CD4-positive, alpha-beta memory T cell (primary cell): ENCODE measurements at places on chromosomes 13 and 19.

DNA sequence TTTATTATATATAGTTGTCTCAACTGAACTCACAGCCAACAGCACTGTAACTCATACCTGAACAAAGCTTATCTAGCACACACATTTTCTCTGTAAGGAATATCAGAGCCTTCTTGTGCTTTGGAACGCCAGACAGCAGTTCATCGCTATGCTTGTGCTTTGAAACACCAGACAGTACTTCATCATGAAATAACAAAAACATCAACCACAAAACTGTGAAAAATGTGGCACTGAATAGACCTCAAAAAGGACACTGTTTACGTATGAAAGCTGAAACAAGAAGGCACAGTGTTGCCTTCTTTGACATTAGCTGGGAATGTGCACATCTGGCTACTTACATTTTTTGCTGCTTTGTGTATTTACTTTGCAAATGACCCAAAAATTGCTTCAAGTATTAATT lies 160.2 kb downstream of the PDS5B start:
- DNase-seq = no peak

GRCh38 chr13:26508885-26509284 lies 48.6 kb upstream of the WASF3 start:
- no peak for DNase-seq

GRCh38 chr13:37615276-37615675 lies 16.7 kb upstream of the POSTN start:
- DNase-seq = no peak

DNA sequence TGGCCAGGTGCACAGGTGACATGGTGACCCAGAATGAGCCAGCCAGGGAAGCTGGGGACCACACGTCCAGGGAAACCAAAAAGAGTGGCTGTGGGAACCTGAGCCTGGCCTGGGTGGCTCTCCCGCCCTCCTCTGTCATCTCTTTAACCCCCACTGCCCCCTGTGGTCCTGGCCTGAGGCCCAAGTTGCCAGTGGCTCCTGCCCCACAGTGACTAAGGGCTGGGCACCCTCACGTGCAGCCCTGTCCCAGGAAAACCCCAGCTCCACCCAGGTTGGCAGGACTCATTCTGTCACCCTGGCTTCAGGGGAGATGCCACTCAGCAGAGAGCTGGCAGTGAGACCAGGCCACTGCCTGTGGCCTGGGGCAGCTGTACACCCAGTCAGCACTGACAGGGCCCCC lies 30.6 kb upstream of the ISYNA1 start:
- DNase-seq = no peak

GRCh38 chr13:109139346-109139745 lies 509.9 kb downstream of the MYO16 start:
- no peak for DNase-seq

GRCh38 chr19:48499316-48500090 lies 12.1 kb downstream of the LMTK3 start:
- DNase-seq = no peak

GRCh38 chr19:43464134-43464775 lies 1.2 kb downstream of the LYPD3 start:
- no peak for DNase-seq

GRCh38 chr19:459724-460511 lies 915 bp downstream of the SHC2 start:
- DNase-seq = peak; percentile 9

DNA sequence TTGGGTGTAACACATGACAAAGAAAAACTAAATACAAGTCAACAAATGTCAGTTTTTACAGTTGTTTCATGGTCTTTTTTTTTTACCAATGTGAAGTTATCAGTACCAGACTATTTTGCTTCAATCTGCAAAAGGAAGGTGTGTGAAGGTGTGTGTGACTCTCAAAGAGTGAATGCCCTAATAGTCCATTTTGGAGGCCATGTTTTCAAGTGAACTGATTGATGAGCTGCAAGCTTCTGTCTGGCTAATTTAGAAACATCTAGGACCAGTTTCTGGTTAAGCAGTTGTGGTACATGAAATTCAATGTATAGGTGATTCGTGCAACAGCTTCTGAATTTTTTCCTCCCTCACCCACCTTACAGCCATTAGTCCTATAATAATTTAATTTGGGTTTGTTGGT lies 16.1 kb downstream of the KLF5 start:
- no peak for DNase-seq

- DNase-seq = no peak
Observed at GRCh38 chr19:8253678-8254077, 44.5 kb downstream of the CERS4 start.

DNA sequence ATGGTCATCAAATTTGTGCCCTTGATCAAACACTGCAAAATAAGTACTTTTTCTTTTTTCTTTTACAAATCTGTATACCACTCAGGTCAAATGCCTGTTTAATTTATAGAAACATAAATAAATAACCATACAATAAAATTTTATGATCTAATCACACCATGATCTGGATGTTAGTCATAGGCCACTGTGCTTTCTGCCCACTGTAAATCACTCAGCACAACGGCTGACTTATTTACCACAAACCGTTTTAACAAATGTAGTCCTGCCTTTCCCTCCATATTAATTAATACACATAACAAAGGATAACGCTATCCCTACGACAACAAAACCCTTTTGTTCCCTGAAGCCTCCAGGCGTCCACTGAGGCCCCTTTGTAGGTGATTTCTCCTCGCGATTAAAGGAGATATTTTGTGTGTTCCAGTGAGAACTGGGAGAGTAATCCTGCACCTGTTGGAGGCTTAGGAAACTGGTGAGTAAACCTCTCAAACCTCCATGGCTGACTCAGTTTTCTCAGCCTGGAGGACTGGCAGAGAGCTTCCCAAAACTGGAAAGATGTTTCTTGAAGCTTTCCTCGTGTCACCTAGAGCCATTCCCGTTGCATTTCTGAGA lies 477.1 kb upstream of the SGCG start:
- no peak for DNase-seq

GRCh38 chr13:40370661-40371060 lies 295.8 kb downstream of the FOXO1 start:
- DNase-seq = no peak

DNA sequence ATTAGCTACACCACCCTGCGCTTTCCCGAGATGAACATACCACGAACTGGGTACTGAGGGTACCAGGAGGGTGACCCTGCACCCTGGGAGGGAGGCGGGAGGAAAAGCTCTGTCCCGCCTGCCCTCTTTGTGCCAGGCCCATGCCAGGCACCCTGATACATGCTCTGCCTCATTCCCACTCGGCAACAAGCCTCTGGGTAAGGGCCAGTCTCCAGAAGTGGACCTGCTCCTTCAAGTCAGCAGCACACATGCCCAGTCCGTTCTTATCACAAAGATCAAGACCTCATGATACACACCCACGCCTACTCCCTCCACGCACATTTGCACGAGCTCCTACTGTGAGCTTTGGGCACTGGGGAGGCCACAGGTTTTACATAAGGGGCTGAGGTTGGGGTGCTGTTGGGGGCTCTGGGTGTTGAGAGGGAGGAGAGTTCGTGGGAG lies 2.0 kb upstream of the FFAR1 start:
- no peak for DNase-seq

GRCh38 chr19:55581145-55581822 lies 636 bp upstream of the ZNF579 start:
- no peak for DNase-seq

- DNase-seq = no peak
Observed at GRCh38 chr19:49856574-49857021, 5.6 kb downstream of the PTOV1 start.
